RKO (cell line): ENCODE measurements at places on chromosomes 2 and 18.

DNA sequence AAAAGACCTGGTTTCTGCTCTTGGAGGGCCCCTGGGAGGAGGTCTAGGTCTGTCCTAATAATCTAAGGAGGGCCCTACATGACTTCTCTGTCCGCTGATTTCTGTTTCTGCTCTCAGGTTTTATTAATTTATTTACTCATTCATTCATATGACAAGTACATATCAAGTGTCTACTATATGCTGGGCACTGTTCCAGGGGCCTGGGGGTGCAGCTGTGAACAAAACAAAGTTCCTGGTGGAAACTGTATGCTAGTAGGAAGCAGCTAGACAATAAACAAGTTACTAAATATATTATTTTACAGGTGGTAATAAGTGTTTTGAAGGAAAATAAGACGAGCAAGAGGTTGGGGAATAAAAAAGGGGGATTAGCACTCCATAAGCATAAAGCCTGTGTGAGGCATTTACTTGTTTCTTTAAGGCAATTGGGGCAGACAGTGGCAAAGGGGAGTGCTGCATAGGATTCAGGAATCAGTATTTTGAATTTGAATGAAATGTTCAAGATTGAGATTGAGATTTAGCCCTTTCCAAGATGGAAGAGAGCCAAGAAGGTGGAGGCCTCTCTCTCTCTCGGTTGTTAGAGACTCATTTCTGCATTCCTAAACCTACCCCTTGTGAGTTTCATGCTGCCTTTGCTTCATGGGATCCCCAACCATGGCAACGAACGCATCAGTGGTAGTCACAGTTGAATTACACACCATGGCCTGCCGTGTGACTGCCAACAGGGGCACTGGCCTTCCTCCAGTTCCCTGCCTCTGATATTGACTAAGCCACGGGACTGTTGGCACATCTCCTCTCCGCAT is 28.3 kb downstream of the DRC1 start:
- DNase-seq, result no peak

DNA sequence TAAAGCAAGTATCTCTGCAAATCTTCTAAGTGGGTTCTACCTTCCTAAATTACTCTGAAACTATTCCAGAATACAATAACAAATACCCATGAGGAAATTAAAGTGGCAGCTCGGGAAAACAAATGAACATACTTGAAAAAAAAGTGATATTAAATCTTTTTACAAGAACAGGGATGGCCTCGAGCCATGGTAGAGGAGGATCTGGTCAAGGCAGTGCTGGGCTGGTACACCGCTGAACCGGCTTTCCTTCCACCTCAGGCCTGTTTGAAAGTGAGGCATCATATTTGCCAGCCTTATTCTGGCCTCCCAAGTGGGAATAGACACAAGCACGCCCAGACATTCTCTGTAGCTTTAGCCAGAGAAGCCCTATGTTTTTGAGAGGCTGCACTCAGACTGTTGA is 124.5 kb upstream of the CDCA7 start:
- DNase-seq, result no peak

- no peak for DNase-seq
Observed at GRCh38 chr2:126817172-126817571, 81.5 kb upstream of the TEX51 start.

- peak; percentile 1 for DNase-seq
Observed at GRCh38 chr18:66210875-66211274, 393.0 kb downstream of the CDH19 start.

GRCh38 chr2:8234253-8234652 is 447.6 kb upstream of the ID2 start:
- no peak for DNase-seq

- DNase-seq, result no peak
Observed at GRCh38 chr2:182080493-182080892, 94.8 kb downstream of the PPP1R1C start.
